Memory B cell (primary cell): ENCODE measurements at places on chromosomes 5 and 9.

GRCh38 chr5:44842496-44843282 lies 33.9 kb downstream of the MRPS30 start:
- H3K36me3 ChIP-seq: peaks cover 13% of the 10 kb centered on the region
- no peaks in the 10 kb centered on the region for H3K27me3 ChIP-seq
- H3K27ac ChIP-seq: no peak overlapping the region
- H3K4me3 ChIP-seq: no peak overlapping the region
- H3K4me1 ChIP-seq: no peaks in the 10 kb centered on the region

DNA sequence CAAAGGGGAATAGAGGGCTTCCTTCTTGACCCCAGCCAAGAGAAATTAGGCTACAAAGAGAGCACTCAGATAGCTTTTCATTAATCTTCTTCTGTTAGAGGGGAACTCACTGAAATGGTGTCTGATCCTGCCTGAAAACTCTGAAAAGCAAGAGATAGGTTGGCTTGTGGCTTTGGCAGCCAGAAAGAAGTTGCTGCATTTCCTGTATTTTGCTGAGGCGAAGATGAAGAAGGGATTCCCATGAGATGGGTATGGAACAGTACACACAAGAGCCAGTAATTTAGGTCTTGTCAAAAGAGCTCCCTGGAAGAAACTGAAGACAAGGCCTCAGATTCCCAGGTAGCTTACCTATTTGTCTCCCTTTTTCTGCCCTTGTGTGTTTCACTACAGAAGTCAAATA lies 120.9 kb upstream of the TARS1 start:
- H3K4me1 ChIP-seq: no peaks in the 10 kb centered on the region
- DNase-seq: no peak
- no peaks in the 10 kb centered on the region for H3K36me3 ChIP-seq
- no peak overlapping the region for H3K27ac ChIP-seq
- no peaks in the 10 kb centered on the region for H3K27me3 ChIP-seq

GRCh38 chr5:9497347-9497746 lies 48.5 kb downstream of the SEMA5A start:
- H3K36me3 ChIP-seq: no peaks in the 10 kb centered on the region
- H3K27me3 ChIP-seq: no peaks in the 10 kb centered on the region
- no peak overlapping the region for H3K4me3 ChIP-seq
- H3K4me1 ChIP-seq: no peaks in the 10 kb centered on the region

DNA sequence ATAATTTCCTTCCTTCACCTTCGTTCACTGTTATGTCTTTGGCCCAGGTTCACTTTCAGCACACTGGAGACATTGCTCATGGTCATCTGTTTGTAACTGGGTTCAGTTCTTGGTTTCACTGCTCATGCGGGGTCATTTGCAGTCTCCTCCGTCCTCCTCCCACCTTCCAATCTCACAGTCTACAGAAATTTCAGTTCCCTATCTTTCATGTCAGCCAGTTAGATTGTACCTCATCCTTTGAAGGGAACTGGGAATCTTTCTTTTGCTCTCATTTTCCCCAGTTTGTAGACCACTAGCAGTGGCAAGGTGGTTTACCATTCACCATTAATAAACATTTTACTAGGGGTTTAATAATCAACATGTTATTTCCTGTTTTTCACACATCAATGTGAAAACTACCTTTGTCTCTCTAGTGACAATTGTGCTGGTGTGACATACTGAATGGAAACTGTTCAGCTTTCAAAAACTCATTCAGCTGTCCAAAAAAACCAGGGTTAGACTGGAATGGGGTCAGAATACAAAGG lies 100.9 kb upstream of the IL6ST start:
- DNase-seq: no peak
- H3K27ac ChIP-seq: no peak overlapping the region
- H3K36me3 ChIP-seq: no peaks in the 10 kb centered on the region
- H3K4me3 ChIP-seq: no peak overlapping the region

GRCh38 chr5:159660401-159660800 lies 255.9 kb upstream of the ADRA1B start:
- no peaks in the 10 kb centered on the region for H3K27me3 ChIP-seq
- H3K27ac ChIP-seq: no peak overlapping the region
- DNase-seq: no peak
- no peak overlapping the region for H3K4me3 ChIP-seq
- no peaks in the 10 kb centered on the region for H3K36me3 ChIP-seq

- no peaks in the 10 kb centered on the region for H3K27me3 ChIP-seq
- DNase-seq: no peak
- no peaks in the 10 kb centered on the region for H3K36me3 ChIP-seq
- H3K27ac ChIP-seq: no peak overlapping the region
These were observed 220.0 kb upstream of the ADAMTSL1 start for GRCh38 chr9:18253950-18254349.

- peaks cover 26% of the 10 kb centered on the region for H3K36me3 ChIP-seq
- peak overlapping the region; percentile 94 for H3K27ac ChIP-seq
- H3K4me1 ChIP-seq: peaks cover 29% of the 10 kb centered on the region
These were observed 43.0 kb downstream of the CYFIP2 start for GRCh38 chr5:157308836-157309465.

GRCh38 chr5:74945561-74946165 lies 79.5 kb upstream of the FAM169A start:
- H3K36me3 ChIP-seq: no peaks in the 10 kb centered on the region
- H3K4me1 ChIP-seq: no peaks in the 10 kb centered on the region
- H3K27me3 ChIP-seq: peaks cover 7% of the 10 kb centered on the region
- no peak overlapping the region for H3K4me3 ChIP-seq
- DNase-seq: no peak

- no peak overlapping the region for H3K4me3 ChIP-seq
- H3K4me1 ChIP-seq: peaks cover 19% of the 10 kb centered on the region
- H3K36me3 ChIP-seq: no peaks in the 10 kb centered on the region
- H3K27me3 ChIP-seq: no peaks in the 10 kb centered on the region
- no peak overlapping the region for H3K27ac ChIP-seq
These were observed 6.4 kb upstream of the NR3C1 start for GRCh38 chr5:143409926-143410325.

- no peak for DNase-seq
- H3K4me3 ChIP-seq: no peak overlapping the region
- H3K27ac ChIP-seq: no peak overlapping the region
- H3K4me1 ChIP-seq: no peaks in the 10 kb centered on the region
These were observed 24.9 kb upstream of the ELAVL2 start for GRCh38 chr9:23850690-23851629.

DNA sequence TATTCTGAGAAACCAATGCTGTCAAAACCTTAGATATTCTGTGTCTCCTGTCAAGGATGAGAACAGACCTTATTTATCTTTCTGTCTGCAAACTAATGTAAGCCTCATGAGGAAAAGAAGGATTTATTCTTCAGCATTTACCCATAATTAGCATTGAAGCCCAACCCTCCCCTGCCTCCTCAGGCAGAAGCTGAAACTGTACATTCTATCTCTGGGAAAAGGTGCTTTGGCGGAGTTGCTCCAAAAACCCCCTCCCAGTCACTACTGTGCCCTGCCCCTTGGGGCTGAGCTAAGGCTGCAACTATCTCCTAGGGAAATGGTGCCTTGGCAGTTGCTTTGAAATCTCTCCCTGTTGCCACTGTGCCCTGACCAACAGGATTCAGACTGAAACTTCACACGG lies 106.2 kb upstream of the TLR4 start:
- no peaks in the 10 kb centered on the region for H3K4me1 ChIP-seq
- no peak overlapping the region for H3K27ac ChIP-seq
- peaks cover 5% of the 10 kb centered on the region for H3K27me3 ChIP-seq
- no peak overlapping the region for H3K4me3 ChIP-seq

GRCh38 chr5:42109006-42109572 lies 184.0 kb downstream of the FBXO4 start:
- no peak overlapping the region for H3K27ac ChIP-seq
- no peak overlapping the region for H3K4me3 ChIP-seq
- no peaks in the 10 kb centered on the region for H3K36me3 ChIP-seq
- H3K27me3 ChIP-seq: peaks cover 1% of the 10 kb centered on the region

- DNase-seq: no peak
- peaks cover 3% of the 10 kb centered on the region for H3K27me3 ChIP-seq
- H3K4me3 ChIP-seq: no peak within 1 kb of the TSS
- no peak within 1 kb of the TSS for H3K27ac ChIP-seq
These were observed at the start of gene IL4 for GRCh38 chr5:132673939-132674630. Gene IL4 (plus strand): TSS chr5:132673989. CDS start chr5:132674051, 62 bp downstream.

DNA sequence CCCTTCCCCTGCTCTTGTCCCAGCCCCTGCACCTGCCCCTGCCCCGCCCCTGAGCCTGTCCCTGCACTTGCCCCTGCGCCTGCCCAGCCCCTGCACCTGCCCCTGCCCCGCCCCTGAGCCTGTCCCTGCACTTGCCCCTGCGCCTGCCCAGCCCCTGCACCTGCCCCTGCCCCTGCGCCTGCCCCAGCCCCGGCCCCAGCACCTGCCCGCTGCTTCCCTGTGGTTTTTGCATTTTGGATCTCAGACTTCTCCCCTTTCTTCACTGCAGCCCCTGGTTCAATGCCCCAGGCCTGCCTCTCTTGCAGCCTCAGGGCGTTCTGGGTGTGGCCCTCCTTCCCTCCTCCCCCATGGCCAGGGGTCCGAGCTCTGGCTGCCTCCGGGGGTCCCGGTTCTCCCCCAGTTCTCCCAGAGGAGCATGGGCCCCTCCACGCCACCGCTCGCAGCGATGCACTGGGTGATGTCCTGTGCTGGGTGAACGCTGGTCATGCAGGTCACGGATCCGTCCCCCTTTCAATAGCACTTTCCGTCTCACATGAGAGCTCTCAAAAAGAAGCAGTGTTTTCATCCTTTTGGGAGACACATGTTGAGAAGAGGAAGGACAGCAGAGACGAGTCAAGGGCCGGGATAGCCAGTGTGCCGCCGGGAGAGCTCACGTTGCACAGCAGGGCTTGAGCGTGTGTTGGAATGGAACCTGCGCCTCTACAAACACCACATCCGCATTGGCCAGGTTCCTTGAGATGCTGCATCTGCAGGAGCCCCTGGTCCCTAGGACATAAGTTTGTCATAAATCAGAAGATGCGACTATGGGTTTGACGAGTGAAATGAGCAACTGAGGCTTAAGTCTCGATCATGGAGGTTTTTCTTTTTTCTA lies 44.0 kb upstream of the IRX4 start:
- no peaks in the 10 kb centered on the region for H3K4me1 ChIP-seq
- no peak overlapping the region for H3K4me3 ChIP-seq
- H3K36me3 ChIP-seq: no peaks in the 10 kb centered on the region
- H3K27me3 ChIP-seq: peaks cover 7% of the 10 kb centered on the region

DNA sequence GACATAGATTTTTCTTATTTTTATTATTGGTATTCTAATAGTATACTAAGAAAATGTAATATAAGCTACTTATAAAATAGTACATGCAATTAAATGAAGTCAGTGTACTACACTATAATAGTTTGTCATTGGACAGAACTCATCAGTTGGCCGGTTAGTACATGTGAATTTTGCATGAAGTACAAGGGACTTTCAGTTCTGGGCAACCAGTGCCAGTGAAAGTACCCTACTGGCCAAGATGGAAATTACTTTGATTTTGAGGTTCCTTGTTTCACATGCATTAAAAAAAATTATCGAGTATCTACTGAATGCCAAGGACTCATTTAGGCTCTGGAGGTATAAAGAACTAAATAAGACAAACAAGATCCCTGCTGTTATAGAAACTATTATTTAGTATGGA lies 213.4 kb upstream of the ELL2 start:
- H3K27ac ChIP-seq: no peak overlapping the region
- H3K27me3 ChIP-seq: peaks cover 3% of the 10 kb centered on the region
- peaks cover 5% of the 10 kb centered on the region for H3K4me1 ChIP-seq
- no peak for DNase-seq
- no peaks in the 10 kb centered on the region for H3K36me3 ChIP-seq

DNA sequence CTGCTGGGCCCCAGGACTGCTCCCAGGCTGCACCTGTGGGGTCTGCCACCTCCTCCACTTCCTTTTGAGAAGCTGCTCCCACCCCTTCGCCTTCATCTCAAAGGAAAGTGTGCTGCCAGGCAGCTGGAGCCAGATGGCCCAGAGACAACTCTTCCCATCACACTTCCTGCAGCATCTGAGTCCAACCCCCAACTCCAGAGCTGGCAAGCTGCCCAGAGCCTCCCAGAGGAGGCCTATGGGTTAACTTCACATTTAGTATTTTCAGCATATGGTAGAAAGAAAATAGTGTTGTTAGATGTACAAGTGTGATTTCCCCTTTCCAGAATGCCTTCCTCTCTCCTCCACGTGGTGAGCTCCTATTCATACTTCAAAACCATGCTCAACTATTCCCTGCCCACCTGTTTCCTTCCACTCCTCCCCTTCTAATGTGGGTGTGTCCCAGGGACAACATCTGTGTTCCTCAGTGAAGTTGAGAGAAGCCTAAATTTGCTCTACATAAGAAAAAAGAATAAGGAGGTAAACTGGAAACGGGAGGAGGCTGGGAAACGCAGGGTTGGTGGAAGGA lies 38.6 kb upstream of the KCNMB1 start:
- H3K27ac ChIP-seq: no peak overlapping the region
- no peaks in the 10 kb centered on the region for H3K36me3 ChIP-seq
- peaks cover 13% of the 10 kb centered on the region for H3K27me3 ChIP-seq
- H3K4me3 ChIP-seq: no peak overlapping the region

DNA sequence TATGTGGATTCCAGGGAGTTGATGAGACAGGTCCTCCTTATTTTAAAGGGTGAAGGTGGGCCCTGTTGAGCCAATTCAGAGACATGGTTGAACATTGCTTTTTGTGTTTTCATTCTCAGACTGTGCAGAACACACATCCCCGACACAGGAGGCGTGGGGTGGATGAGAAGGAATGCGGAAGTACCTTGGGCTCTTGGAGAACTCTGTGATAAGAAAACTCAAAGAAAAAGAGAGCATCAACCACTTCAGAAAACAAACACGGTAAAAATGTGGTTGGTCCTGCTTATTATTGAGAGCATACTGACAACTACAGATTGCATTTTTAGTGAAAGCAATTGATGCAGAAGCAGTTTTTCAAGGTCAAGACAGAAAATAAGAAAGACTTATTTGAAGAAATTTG lies 659.8 kb downstream of the IRX1 start:
- H3K27me3 ChIP-seq: no peaks in the 10 kb centered on the region
- no peak for DNase-seq
- no peaks in the 10 kb centered on the region for H3K4me1 ChIP-seq
- H3K36me3 ChIP-seq: no peaks in the 10 kb centered on the region
- H3K27ac ChIP-seq: no peak overlapping the region
- H3K4me3 ChIP-seq: no peak overlapping the region

- H3K4me1 ChIP-seq: no peaks in the 10 kb centered on the region
- H3K27me3 ChIP-seq: no peaks in the 10 kb centered on the region
- no peak overlapping the region for H3K4me3 ChIP-seq
- no peak for DNase-seq
These were observed 174.6 kb downstream of the ADAMTS6 start for GRCh38 chr5:65307088-65307487.

DNA sequence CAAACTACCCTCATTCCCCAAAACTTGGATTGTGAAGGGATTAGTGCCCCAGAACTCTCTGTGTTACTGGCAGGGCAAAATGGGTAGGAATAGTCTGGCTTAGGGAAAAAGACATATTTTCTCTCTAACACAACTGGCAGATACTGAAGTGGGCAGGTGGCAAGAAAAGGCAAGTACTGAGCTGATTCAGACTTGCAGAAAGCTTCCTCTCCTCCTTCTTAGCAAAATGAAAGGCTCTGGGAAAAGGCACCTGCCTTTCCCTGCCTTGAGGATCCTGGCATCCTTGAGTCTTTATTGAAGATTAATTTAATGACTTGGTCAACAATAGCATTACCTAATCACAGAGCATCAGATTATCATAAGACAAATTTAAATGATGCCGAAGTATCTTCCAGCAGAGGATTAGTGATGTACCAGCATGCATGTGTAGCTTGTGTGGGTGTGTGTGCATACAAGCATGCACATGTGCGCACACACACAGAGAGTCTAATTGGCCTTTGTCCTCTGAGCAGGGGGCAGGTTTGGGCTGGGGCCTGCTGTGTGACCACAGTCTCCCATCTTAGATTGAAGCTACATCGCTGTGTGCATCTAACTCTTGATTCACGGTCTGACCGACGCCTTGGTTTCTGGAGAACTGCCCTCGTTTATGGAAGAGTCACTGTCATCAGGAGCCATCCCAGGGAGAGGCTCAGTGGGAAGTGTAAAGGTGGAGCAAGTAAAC lies 294.8 kb downstream of the AOPEP start:
- no peak for DNase-seq
- H3K36me3 ChIP-seq: peaks cover 19% of the 10 kb centered on the region
- no peaks in the 10 kb centered on the region for H3K27me3 ChIP-seq
- no peak overlapping the region for H3K27ac ChIP-seq
- no peaks in the 10 kb centered on the region for H3K4me1 ChIP-seq
